ENCODE measurements at places on chromosomes 6 and 20.
A peak's percentile ranks its signal among the peaks of the same experiment; 100 is the strongest.

DNA sequence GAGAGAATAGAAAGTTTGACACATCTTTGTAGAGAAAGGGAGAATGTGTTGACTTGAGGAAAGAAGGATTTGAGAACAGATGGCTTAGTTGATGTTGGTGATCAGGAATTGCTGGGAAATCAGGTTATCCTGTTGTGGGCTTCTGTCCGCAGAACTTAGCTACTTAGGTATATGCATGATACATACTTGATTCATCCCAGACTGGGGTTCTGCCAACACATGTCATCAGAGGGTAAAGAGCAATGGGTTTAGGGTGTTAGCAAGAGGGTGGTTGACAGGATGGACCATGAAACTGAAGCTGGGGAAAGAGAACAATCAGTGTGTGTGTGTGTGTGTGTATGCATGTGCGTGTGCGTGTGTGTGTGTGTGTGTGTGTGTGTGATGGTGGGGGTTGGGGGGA, 50.6 kb upstream of the NELFCD start:
- DNase-seq: no peak

DNA sequence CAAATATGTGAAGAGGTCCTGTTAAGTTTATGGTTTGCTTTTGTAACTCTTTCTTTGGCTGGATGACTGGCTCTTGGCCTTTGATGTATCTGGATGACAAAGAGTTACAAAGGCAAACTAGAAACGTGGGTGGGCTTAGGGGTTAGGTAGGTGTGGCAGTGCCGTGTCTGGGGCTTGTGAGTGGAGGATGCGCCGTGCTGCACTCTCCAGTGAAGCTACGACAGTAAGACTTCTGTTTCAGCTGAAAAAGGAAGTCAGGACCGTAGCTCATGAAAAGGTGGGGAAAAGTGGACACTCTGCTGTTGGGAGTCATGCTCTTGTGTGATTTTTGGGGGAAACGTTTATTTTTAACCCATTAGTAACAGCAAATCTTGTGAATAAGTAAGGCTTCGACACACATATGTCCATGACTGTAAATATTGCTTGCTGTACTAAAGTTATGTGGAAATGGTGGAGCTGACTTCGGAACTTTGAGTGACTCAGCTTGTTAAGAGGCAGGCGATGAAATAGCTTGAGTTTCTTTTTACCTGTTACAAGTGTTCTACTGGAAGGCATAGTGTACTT, 45.6 kb downstream of the DUSP22 start:
- DNase-seq: no peak

DNA sequence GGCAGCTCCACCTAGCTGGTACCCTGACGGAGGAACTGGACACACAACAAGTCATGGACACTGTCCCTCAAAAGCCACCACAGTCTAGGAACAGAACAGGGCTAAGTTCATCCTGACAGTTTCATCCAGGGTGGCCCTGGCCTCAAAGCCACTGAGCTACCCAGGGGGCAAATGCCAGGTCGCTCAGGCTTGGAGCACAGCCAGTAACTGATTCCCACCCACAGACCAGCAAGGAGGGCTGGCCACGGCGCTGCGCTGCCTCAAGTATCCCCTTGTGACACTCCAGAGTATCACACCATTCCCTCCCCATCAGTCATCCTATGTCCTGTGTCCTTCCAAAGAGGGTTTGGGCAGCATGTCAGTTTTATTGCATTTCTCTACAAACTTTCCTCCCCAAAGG, 72.2 kb downstream of the GINS1 start:
- DNase-seq: no peak

DNA sequence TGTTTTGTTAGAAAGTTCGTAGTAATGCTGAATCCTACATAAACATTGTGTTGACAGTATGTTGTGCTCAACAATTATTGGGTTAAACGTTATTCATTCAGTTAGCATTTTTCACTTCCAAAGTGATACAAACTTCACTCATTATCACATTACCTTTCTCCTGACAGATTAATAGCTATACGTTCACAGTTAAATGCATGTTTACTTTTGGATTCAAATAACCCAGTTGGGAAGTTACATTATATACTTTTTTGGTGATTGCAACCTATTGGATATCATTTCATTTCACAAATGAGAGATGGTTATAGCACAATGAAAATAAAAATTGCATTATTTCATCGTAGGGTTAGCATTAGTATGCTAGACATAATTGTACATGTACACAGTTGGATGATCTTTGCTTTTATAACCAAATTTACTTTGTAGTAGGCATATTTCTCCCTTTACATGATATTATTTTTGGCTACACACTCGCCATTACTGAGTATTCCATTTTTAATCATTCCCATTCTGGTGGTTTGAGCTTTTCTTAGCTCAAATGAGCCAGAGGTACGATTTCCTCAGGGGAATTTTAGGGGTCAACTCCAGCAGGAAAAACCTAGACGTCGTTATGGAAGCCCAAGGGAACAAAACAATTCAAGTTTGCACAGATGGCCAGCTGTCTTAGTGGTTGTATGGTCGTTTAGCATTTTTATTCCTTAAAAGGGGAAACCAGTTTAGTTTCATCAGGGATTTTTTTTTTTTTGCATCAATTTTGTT, 2.1 kb upstream of the HIVEP1 start:
- DNase-seq: no peak

GRCh38 chr6:99341862-99342455, 7.5 kb downstream of the FAXC start:
- no peak for DNase-seq

- peak; percentile 43 for DNase-seq
Observed at GRCh38 chr20:60057123-60057865, 99.1 kb downstream of the CDH26 start.

DNA sequence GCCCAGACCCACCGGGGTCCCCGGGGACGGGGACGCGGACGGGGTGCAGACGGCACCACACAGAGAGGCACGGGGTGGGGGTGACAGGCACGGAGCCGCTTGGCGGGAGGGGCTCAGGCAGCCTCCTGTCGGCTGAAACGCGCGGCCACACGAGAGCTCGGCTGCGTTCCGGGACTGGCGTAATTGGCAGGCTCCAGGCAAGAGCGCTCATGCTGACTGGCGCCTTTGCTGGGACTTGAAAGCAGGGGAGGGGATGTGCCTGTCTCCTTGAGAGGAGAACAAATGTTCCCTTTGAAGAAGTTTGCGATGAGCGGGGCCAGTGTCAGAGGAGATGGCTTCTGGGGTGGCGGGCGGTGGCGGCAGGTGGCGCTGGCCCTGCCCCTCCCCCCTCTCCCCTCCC, 25.8 kb downstream of the BHLHE23 start:
- no peak for DNase-seq

GRCh38 chr6:108734271-108734922, 113.8 kb upstream of the ARMC2 start:
- DNase-seq: no peak

GRCh38 chr20:43159994-43160393, 29.7 kb downstream of the PTPRT start:
- DNase-seq: no peak

DNA sequence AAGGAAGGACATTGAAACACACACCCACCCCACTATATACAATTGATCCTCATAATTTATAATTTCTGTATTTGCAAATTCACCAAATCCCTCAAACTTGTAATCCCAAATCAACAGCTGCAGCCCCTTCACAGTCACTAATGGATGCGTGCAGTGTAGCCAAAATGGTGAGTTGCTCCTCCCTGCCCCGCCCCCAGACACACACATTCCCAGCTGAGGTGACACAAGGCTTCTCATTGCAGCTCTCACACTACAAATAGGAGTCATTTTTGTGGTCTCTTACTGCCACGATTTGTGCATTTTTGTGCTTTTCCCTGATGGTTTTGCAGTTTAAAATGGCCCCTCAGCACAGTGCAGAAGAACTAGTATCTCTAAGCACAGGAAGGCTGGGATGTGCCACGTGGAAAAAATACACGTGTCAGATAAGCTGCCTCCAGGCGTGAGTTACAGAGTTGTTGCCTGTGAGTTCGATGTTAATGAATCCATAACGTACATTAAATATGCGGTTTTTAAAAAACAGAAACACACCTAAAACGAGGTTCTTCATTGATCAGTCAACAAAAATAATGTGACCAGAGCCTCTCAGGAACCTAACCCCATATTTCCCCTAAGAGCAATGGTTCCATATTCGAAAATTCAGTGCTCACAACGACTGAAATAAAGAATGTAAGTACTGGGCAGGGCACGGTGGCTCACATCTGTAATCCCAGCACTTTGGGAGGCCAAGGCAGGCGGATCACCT, 8.2 kb downstream of the ATP9A start:
- no peak for DNase-seq

DNA sequence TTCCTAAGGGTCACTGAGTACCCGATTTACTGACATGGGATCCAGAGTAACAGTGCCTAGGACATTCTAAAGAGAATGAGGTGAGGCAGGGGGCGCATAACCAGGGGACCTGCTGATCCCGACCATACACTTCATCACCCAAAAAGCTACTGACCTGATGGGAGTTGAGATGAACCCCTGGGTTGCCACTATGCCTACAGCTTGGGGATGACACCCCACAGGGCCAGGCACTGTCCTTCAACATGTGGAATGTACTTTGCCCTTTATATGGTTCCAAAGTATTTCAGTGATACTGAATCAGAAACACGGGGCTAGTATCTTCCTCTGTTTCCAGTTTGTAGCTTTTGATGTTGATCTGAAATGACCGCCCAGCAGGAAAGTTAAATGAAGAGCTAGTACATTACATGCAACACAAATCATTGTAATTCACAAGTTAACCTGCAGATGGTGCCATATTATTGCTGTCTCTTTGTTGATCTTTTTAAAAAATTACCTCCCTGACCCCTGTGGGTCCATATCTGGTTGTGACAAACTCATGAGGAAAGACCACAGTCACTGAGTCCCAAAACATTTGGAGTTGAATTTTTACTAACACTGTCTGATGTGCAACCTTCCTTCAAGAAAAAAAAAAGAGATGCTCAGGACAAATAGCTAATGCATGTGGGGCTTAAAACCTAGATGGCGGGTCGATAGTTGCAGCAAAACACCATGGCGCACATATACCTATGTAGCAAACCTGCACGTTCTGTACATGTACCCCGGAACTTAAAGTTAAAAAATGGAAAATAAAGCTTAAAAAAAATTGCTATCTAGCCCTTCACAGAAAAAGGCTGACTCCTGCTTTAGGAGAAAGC, 42.7 kb upstream of the GCNT2 start:
- DNase-seq: no peak

DNA sequence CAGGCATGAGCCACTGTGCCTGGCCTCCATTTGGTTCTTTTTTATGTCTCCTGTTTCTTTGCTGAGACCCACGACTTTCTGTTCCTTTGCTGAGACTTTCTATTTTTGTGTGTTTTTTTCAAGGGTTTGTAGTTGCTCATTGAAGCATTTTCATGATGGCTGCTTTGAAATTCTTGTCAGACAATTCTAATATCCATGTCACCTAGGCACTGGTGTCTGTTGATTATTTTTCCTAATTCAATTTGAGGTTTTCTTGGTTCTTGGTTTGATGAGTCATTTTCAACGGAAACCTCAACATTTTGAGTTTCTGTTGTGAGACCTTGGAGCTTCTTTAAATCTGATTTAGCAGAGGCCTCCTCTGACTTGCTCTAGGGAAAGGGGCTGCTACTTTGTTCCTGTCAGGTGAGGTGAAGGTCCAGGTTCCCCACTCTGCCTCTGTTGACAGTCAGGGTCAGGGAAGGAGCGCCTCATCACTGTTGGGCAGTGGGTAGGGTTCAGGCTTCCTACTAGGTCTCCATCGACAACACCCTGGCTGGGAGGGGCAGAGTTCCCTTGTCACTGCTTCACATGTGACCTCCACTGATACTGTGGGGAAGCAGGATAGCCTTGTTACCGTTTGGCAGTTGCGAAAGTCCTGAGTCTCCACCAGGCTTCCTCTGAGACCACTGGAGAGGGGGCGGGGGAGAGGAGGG, 67.2 kb upstream of the RNF24 start:
- no peak for DNase-seq

DNA sequence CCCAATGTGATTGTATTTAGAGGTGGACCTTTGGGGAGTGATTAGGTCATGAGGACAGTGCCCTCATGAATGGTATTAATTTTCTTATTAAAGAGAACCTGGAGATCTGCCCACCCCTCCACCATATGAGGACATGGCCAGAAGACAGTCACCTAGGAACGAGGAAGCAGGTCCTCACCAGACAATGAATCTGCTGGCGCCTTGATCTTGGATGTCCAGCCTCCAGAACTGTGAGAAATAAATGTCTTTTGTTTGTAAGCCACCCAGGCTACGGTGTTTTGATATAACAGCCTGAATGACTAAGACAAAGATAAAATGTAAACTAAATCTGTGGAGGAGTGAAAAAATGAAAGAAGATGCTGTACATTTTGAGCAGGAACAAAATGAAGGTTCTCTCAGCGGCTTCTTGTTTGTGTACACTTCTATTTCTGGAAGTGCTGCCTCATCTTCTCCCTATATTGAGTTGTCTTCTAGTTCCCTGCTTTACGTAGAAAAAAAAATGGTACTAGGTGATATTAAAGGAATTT, 1.5 kb upstream of the IPCEF1 start:
- no peak for DNase-seq

Measured in LNCaP clone FGC (cell line).